ENCODE measurements at places on chromosomes 13 and 19.

- no peak for DNase-seq
These were observed 26.8 kb downstream of the CHAF1A start for GRCh38 chr19:4429256-4429655.

GRCh38 chr19:50514346-50515167, 844 bp upstream of the ASPDH start:
- no peak for DNase-seq

DNA sequence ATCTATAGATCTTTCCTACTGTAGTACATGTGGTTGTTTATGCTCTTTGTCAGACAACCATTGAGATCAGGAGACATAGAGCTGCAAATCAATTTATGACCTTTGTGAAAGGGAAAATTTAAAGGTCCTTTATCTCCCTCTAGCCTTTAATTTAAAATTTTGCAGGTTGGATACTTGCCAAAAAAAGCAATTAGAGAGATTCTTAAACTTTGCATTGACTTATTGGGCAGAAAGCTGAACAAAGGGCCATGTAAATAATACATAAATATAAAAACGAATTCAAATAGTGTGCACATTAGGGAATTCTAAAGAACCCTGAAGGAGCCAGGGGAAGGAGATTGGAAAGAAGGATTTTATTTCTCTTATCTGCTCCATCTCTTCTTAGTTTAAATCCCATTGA, 22.0 kb upstream of the RB1 start:
- no peak for DNase-seq

- DNase-seq: no peak
These were observed 5.3 kb downstream of the DYRK1B start for GRCh38 chr19:39828654-39829032.

DNA sequence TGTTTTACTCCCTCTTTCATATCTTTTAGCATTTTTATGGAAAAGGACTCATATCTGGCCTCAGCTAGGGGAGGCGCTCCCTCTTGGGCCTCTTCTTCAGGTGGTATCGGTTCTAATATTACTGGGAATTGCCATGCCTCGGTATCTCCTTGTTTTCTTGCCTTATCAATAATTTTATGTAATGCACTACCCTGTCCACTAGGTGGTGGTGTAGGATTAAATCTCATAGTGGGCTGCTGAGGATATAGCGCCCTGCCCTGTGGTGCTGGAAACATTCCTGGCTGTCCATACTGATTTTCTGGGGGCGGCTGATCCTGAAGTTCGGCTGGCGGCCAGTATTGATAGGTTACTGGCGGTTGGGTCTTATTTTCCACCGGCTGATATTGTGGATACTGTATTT, 35.8 kb downstream of the ZNF420 start:
- DNase-seq: no peak

DNA sequence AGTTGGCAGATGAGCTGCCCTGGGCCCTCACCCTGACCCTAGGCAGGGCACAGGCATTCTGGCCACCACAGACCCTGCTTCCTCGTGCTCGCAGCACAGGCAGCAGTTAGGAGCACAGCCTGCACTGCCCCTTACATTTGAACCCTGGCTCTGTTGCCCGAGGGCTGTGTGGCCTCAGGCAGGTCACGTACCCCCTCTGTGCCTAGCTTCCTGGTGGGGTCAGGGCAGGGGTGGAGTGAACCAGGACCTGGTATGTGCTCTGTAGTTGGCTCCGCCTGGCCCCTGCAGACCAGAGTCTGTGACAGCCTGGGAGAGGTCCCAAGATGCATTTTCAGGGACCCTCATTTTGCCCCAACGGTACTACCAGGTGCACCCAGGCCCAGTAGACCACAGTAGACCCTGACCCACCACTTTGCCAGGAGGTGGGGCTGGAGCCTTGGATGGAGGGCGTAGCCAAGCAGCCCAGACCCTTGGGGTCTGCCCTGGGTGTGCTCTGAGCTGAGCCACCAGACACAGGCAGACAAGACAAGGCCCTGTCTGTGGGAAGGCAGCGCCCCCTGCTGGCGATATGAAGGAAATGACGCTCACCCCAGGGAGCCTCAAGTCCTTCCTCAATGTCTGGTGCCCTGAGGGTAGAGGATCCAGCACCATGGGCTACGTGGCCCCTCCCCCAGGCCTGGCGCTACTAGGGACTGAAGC, 9.1 kb downstream of the LYL1 start:
- DNase-seq: peak; percentile 76

GRCh38 chr19:58372311-58373133, 8.3 kb downstream of the ZNF837 start:
- DNase-seq: no peak

DNA sequence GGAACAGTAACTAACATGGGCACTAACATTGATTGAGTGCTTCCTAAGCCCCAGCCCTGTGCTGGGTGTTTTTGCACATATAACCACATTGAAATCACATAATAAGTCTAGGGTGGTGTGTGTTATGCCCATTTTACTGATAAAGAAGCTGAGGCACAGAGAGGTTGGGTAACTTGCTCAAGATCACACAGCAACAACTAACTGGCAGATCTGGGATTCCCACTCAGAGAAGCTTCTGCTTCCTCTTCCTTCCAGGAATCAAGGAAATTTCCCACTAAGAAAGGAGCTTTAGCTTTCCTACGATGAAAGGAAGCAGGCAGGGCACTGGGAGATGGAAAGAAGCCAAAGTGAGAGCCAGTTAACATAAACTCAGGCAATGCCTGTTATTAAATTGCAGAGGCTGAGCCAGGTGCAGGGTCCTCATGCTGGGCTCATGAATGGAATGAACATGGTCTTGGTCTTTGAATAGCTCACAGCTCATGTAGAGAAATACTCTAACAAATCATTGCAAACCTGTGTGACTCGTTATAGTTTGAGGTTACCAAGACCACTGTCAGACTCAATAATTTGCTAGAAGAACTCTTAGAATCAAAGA, 10.1 kb downstream of the SSC5D start:
- DNase-seq: no peak

- no peak for DNase-seq
These were observed 64.0 kb downstream of the DNAJC3 start for GRCh38 chr13:95740979-95741320.
